ENCODE measurements at places on chromosomes 4 and X.

GRCh38 chrX:54641530-54641929 is 111.5 kb downstream of the GNL3L start:
- no peak for DNase-seq

DNA sequence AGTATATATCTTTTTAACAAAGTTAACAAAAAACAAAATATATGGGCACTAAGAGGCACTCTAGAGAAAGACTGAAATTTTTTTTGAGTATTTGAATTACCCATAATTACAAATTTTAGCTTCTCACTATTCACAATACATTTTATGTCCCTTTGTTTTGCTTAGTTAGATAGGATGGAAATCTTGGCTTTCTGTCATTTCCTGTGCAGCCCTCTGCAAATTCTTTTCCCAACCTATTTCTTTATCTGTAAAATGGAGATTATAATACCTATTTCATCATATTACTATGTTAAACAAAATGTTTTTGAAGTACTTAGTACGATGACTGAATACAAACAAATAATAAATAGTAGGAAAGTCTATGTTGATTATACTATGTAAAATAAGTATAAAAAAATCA is 710.0 kb downstream of the CCSER1 start:
- DNase-seq: no peak

- DNase-seq: no peak
These were observed 51.5 kb upstream of the FTHL17 start for GRCh38 chrX:31123335-31123734.

DNA sequence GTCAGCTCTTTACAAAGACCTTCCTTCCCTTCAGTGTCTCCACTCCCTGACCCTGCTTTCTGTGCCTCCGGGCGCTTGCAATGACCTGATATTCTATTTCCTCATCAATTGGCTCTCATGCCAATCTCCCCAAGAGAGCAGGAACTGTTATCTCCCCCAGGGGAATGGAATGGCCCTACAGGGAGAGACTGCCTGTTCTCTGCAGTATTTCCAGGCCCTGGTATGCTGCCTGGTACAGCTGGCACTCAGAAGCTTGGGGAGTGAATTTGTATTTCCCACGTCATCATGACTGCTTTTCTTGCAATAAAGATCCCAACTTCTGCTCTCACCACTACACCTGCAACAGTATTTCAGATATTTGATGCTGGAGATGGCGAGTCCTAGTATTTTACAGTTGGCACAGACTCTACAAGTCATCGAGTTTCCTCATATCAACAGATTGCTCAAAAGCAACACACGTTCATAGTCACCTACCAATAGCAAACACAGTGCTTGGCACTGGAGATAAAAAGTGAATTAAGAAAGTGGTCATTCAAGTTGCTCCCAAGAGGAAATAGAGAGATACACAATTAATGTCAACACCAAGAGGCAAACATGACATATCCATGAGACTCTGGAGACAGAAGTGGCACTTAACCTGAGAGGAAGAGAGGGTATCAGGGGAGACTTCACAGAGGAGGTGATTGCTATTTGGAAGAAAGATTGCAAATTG is 90.5 kb upstream of the EGFL6 start:
- no peak for DNase-seq

Data from WERI-Rb-1 (cell line).